Fibroblast of skin of scalp (primary cell): ENCODE measurements at places on chromosomes 3 and 15.
A peak's percentile ranks its signal among the peaks of the same experiment; 100 is the strongest.

- DNase-seq: no peak
Measured at GRCh38 chr15:55694652-55695150, 48.3 kb downstream of the PRTG start.

GRCh38 chr3:159488602-159489001 is 500.0 kb upstream of the IL12A start:
- no peak for DNase-seq

DNA sequence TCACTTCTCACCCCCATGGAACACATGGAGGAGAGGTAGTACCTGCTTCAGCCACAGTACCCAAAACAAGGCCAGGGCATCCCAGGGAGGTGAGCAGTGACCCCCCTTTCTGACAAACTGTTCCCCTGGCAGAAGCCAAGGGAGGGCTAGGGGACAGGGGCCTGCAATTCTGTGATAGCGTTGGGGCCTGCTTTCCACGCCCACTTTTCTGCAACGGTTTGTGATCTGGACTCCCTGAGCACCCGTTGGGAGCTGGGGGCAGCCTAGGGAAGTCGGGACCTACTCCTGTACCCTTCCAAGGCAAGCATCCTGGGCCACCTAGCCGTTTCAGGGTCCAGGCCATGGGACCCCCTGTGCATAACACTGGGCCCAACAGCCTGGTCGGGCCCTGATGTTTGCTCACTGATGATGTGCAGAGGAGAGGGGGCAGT is 996 bp upstream of the DNAJA4 start:
- no peak for DNase-seq

DNA sequence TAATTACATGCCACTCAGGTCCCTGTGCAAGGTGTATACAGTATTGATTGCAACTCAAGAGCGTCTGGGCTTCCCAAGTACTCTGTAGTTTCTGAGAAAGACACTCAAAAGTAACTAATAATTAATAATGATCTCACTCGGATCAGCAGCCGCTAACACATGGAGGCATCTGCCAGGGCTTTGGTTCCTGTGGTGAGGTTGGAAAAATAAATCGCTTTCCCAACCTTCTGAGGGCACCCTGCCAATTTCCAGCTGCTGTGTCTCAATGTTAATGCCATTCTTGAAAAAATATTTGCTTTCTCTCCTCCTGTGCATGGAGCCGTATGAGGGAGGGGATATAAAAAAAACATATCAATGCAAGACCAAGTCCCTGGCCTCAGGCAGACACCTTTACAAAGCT is 116.5 kb upstream of the SLC2A2 start:
- peak; percentile 83 for DNase-seq

DNA sequence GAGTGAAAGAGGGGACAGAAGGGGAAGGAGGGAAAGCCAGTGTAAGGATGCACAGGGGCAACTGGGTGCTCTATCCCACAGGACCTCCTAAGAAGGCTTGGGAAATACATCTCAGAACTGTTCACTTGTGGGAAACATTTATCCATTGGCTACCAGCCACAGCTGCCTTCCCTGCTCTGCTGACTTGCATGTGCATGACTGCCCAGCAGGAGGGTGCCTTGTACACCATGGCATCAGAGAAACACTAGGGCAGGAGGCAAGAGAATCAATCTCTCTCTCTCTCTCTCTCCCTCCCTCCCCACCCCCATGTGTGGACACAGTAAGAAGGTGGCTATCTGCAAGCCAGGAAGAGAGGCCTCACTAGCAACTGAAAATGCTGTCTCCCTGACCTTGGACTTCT is 62.9 kb upstream of the ZBTB38 start:
- peak; percentile 76 for DNase-seq

GRCh38 chr3:49671291-49672288 is 2.6 kb upstream of the APEH start:
- DNase-seq: peak; percentile 56

GRCh38 chr3:61674596-61674995 is 113.2 kb downstream of the PTPRG start:
- no peak for DNase-seq

GRCh38 chr3:71659864-71660591 is 65.2 kb downstream of the EIF4E3 start:
- peak; percentile 23 for DNase-seq

GRCh38 chr15:72116731-72117485 is 1.0 kb downstream of the MYO9A start:
- DNase-seq: peak; percentile 13

DNA sequence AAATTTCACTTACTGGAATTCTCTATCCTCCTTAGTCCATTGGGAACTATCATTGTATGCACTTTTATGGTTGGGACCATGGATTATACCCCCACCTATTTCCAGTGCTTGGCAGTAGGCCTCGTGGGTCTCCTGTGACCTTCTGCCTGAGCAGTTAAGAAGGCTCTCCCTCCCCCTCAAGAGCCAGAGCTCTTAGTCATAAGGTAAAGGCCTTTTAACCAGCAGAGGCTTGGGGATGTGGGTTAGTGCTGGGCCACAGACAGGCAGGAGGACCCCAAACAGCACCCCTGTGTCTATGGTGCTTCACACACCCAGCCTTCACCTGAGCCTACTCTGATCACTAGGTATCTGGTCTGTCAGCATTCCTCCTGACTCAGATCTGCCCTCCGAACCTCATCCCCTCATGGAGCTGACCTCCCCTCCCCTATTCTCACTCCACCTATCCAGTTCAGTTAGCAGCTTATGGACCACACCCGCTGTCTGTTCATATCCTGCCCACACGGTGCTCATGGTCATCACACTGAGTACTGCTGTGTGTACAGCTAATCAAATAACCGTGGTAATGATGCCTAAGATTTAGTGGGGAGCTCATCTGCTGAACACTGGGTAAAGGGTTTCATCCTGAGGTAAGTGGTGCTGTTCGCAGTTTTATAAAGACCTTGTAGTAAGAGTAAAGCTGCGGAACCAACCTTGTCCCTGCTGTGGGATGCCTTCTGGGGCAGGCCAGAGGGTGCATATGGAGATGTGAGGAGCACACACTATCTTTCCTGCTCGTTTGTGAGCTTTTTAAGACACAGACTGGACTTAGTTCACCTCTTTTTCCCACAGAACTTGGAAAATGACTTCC is 40.9 kb downstream of the KLHL18 start:
- DNase-seq: peak; percentile 35

GRCh38 chr3:153892126-153892525 is 229.1 kb upstream of the ARHGEF26 start:
- DNase-seq: peak; percentile 40

DNA sequence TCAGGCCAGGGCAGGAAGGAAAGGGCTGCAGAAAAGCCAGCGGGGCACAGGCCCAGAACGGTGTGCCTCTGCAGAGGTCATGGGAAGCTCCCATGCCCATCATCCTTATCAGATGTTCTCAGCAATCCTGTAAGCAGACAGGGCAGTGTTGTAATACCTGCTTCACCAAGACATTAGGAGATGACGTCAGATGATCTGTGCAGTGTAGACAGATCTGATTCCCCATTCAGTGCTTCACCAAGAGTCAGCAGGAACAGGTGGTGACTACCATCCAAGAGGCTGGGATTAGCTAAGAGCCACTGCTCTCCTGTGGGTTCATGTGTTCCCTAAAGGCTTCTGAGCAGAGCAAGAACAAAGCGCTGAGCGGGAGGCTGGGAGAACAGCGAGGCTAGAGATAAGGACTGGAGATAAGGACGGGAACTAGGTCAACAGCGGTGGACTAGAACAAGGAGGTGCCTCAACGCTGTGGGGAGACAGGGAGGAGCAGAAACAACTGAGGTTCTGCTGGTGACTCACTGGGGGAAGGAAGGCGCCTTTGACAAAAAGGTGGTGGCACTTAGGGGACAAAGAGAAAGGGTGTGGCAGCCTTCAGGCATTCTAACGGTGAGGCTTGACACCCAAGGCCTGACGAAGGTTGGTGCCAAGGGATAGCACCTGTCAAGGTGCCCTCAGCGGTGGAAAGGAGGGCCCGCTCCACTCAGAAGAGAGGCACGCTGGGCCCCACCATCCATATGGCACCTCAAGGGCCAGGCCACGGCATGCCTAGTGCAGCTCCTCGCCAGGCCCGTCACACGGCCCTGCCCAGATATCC is 28.4 kb downstream of the CCDC12 start:
- DNase-seq: no peak

- DNase-seq: no peak
Measured at GRCh38 chr3:108334701-108335100, 38.4 kb downstream of the HHLA2 start.

GRCh38 chr3:128597900-128598299 is 52.7 kb downstream of the RPN1 start:
- peak; percentile 42 for DNase-seq

DNA sequence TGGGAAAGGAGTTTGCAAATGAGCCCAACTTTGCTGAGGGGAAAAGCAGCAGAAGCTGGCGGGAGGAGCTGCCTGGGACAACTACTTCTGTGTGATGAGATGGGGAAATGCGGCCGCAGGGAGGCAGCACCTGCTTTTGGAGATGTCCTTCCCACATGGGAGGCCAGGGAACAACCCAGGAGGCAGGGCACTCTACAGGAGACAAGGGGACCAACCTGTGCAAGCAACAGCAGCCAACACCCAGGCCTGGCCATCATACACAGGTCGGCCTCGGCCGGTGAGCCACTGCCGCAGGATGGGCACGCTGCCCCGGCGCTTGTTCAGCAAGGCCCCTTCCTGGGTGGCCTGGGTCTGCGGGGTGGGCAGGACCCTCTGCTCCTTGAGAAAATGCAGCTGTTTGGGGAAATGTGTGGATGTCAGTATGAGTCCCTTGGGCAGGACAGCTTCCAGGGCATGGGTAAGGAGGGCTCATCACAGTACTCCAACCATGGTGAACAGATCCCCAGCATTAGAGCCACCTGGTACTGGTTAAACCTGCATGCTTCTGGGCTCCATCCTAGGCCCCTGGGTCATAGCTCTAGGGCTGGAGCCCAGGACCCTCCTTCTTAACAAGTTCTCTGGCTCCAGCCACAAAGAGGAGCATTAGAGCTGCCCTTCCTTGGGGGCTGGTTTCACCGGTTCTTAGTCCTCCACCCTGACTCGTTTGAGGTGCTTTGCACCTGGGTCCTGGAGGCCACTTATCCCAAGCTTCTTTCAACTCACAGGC is 11.6 kb downstream of the EPB42 start:
- DNase-seq: no peak
